ENCODE measurements at places on chromosomes 12 and 14. TPM values are rescaled to one million over a fixed set of nuclear protein-coding genes. Genes with fewer than 3 reads are reported as not detected.

The EID3 gene
- 14.4 TPM for total RNA-seq

The KLHDC1 gene
- total RNA-seq: 2.9 TPM

The PEBP1 gene
- 180 TPM for total RNA-seq

The MBD6 gene
- total RNA-seq: 5.0 TPM

The CLEC6A gene
- total RNA-seq: not detected

The SERPINA1 gene
- total RNA-seq: 0.29 TPM

The RND1 gene
- 0.29 TPM for total RNA-seq

The MSRB3 gene
- 81.0 TPM for total RNA-seq

The ITPK1 gene
- total RNA-seq: 25.0 TPM

The SELPLG gene
- 1.1 TPM for total RNA-seq

The NTS gene
- total RNA-seq: not detected

The TAS2R43 gene
- total RNA-seq: not detected

The INHBC gene
- total RNA-seq: not detected

The ZDHHC22 gene
- total RNA-seq: not detected

The RAD9B gene
- 0.59 TPM for total RNA-seq

The TAS2R14 gene
- 7.2 TPM for total RNA-seq

The KRT83 gene
- total RNA-seq: not detected

The GRIN2B gene
- total RNA-seq: not detected

The CYP27B1 gene
- total RNA-seq: 0.36 TPM

The GPR68 gene
- 8.5 TPM for total RNA-seq

The ZC2HC1C gene
- total RNA-seq: 1.1 TPM

The PLXNC1 gene
- 3.8 TPM for total RNA-seq

The LIN7A gene
- 11.5 TPM for total RNA-seq

The GAS2L3 gene
- 33.3 TPM for total RNA-seq

The GRIP1 gene
- under 0.01 TPM for total RNA-seq

The PKP2 gene
- 0.29 TPM for total RNA-seq

The SLC22A17 gene
- 18.1 TPM for total RNA-seq

The DIO3 gene
- total RNA-seq: not detected

The IRF2BPL gene
- 19.4 TPM for total RNA-seq

The PRORP gene
- 30.4 TPM for total RNA-seq

The TMPRSS12 gene
- total RNA-seq: not detected

The FOXN4 gene
- not detected for total RNA-seq

The KCNMB4 gene
- total RNA-seq: under 0.01 TPM

The ATP2B1 gene
- total RNA-seq: 89.3 TPM

The LALBA gene
- not detected for total RNA-seq

The KRT75 gene
- total RNA-seq: not detected

All from osteoblast (primary cell).